ENCODE measurements at places on chromosomes 16 and 17.
A peak's percentile ranks its signal among the peaks of the same experiment; 100 is the strongest.

DNA sequence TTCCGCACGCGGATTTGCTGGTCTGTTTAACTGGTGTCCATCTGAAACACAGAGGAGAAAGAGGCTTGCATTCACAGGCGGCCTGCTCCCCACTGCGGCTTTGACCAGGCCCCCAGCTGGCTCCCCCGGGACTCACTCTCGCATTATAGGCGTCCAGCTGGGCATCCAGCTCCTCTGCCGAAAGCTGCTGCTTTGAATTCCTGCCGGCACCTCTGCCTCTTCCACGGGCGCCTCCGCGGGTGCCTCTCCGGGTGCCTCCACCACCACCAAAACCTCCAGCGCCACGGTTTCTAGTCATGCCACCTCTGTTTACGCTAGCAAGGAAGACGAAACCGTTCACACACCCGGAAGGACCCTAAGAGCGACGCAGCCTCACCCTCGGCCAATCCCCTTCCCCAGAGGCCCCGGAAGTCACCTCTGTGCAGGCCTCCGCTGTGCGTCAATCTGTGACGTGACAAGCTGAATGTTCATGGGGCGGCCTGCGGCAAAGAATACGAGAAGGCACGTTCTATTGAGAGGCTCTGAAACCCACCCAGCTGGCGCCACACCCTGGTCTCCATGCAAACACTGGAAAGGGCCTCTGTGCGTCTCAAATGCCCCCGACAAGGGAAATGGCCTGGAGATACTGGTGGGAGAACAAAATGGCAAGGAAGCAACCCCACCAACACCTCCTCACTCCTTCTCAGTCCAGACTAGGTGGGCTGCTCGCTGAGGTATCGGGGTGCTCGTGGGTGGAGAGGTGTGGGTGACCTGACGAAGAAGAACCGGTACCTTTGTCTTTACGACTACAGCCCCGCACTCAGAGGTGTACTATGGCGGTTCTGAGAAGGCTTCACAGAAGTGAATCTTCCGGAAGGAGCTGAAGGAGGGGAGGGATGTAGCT is 3.0 kb downstream of the ALYREF start:
- DNase-seq, result no peak

DNA sequence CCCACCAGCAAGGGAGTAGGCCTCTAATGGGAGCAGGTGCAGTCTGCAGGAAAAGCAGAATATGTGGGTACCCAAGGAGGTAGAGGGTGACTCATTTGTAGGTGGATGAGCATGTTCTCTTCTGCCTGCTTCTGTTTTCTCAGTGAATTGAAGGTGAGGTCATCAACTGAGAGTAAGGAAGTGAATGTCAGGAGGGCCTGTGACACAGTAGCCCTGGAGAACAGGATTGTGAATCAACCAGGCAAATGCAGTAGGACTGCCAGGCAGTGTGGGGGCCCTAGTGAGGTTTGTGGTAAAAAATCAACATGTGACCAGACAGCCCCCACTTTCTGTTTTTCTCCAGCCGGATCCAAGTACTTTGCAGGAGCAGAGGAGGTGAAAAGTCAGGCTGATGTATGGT is 150.5 kb upstream of the SOX9 start:
- DNase-seq, result no peak

GRCh38 chr17:76682296-76682695 is 28.5 kb downstream of the MXRA7 start:
- DNase-seq, result no peak

- no peak for DNase-seq
Observed at GRCh38 chr17:64778240-64779097, 116.4 kb upstream of the SMURF2 start.

GRCh38 chr17:68511254-68511670 is 968 bp upstream of the PRKAR1A start:
- DNase-seq, result no peak

DNA sequence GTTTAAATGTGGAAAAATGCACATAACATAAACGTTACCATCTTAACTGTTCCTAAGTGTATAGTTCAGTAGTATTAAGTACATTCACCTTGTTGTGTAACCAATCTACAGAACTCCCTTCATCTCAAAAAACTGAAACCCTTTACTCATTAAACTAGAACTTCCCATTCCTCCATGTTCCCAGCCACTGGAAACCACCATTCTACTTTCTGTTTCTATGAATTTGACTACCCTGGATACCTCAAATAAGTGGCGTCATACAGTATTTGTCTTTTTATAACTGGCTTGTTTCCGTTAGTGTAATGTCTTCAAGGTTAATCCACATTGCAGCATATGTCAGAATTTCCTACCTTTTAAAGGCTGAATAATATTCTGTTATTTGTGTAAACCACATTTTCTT is 38.2 kb downstream of the NF1 start:
- DNase-seq, result no peak

DNA sequence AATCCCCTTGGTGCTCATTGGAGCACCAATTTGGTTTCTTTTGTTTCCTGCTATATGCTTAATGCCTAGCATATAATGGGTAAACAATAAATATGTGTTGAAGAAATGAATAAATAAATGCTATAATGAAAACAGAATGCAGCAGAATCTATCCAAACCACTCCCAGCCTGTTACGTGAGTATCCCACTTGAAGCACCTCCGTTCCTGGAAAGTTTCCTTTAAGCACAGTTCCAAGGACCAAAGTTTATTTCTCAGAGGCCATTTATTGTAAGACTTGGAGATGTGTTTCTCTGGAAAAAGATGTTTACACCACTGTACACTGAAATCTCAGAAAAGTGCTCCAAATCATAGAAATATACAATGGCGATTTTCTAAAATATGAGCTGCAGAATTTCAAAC is 187.0 kb downstream of the SOX9 start:
- no peak for DNase-seq

- DNase-seq, result no peak
Observed at GRCh38 chr17:19713462-19713861, 2.9 kb downstream of the SLC47A2 start.

GRCh38 chr17:32877164-32877764 is 340 bp upstream of the MYO1D start:
- DNase-seq, result peak; percentile 24

DNA sequence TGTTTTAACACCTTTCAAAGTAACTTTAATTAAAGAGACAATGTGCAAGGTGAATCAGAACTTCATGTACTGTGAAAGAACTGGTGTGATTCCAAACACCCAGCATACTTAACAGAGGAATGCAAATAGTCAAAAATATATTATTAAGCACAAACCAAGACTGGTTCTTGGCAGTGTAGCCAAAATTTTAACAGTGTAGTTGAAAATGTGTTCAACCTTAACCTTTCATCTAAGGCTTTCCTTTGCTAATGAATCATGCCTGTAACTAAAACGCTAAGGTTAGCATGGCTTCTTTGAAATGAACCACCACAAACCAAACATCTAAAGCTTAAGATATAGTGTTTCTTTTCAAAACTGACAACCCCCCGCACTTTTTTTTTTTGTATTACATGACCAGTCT is 146.3 kb upstream of the AXIN2 start:
- DNase-seq, result no peak

GRCh38 chr17:65417406-65418221 is 143.8 kb downstream of the AXIN2 start:
- DNase-seq, result no peak

DNA sequence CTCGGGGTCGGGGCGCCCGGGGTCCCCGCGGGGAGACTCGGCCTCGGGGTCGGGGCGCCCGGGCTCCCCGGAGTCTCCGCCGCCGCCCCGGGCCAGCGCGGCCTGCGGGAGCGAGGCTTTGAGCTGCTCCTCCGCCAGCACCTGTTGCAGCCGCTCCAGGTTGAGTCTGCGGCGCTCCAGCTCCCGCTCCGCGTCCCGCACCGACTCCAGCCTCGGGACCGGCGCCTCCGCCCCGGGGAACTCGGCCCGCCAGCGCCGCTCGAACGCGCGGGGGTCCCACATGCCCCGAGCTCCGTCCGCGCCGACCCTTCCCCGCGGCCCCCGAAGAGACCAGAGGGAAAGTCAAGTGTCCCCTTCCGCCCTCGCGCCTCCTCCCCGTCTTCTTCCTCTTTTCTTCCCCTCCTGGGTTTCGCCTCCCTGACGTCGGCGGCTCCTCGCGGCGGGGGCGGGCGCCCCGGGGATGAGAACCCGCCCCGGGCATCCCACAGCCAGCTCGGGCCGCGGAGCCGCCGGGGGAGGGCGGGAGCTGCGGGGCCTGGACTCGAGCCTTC is 40.8 kb upstream of the BHLHA9 start:
- no peak for DNase-seq
